ENCODE measurements at places on chromosomes 1 and 21. TPM values are rescaled to one million over a fixed set of nuclear protein-coding genes. Genes with fewer than 3 reads are reported as not detected.

Gene MPZL1
- 146 TPM for total RNA-seq

Gene TMEM269
- not detected for total RNA-seq

Gene PTAFR
- 5.9 TPM for total RNA-seq

Gene CYP4B1
- 11.6 TPM for total RNA-seq

Gene TNFRSF9
- 0.19 TPM for total RNA-seq

Gene STX12
- 62.9 TPM for total RNA-seq

Gene CHRM3
- total RNA-seq, result 1.4 TPM

Gene DMAP1
- 23.6 TPM for total RNA-seq

Gene UBE2U
- not detected for total RNA-seq

Gene CDKN2C
- 11.2 TPM for total RNA-seq

Gene TM2D1
- total RNA-seq, result 46.1 TPM

Gene ZBTB8A
- 10.4 TPM for total RNA-seq

Gene GNG4
- total RNA-seq, result 0.32 TPM

Gene ANKRD65
- total RNA-seq, result 2.4 TPM

Gene NECAP2
- 30.5 TPM for total RNA-seq

Gene LY9
- total RNA-seq, result 0.32 TPM

Gene MEX3A
- total RNA-seq, result 0.76 TPM

Gene TINAGL1
- total RNA-seq, result 110 TPM

Gene PROK1
- total RNA-seq, result not detected

Gene F13B
- total RNA-seq, result not detected

Gene DNM3
- 4.9 TPM for total RNA-seq

Gene PGD
- total RNA-seq, result 41.6 TPM

Gene REG4
- total RNA-seq, result not detected

Gene ST6GALNAC5
- total RNA-seq, result 6.0 TPM

Gene BEND5
- total RNA-seq, result 5.8 TPM

Gene SLAMF7
- 0.69 TPM for total RNA-seq

Gene CLCNKA
- 0.51 TPM for total RNA-seq

Gene RUNX3
- total RNA-seq, result 5.0 TPM

Gene CYP4Z1
- total RNA-seq, result 1.4 TPM

Gene EPHB2
- 11.4 TPM for total RNA-seq

Gene TLR5
- total RNA-seq, result 5.2 TPM

Gene ARMH1
- 1.6 TPM for total RNA-seq

Gene RLF
- 18.1 TPM for total RNA-seq

Gene TMCO1
- 63.9 TPM for total RNA-seq

Gene TEX38
- total RNA-seq, result not detected

Gene FAM110D
- total RNA-seq, result 4.7 TPM

Gene ADAMTS5
- 42.9 TPM for total RNA-seq

Gene BNIPL
- total RNA-seq, result 0.33 TPM

Gene CCDC17
- total RNA-seq, result 2.3 TPM

Gene PDE4B
- total RNA-seq, result 17.1 TPM

Gene WNT3A
- total RNA-seq, result not detected

All from posterior vena cava (tissue), 2 donors.